Cardiac ventricle fibroblast (primary cell): ENCODE measurements at places on chromosomes 11 and 22. TPM values are rescaled to one million over a fixed set of nuclear protein-coding genes. Genes with fewer than 3 reads are reported as not detected.

LDHAL6A gene
- not detected in 2 replicates for total RNA-seq

MRGPRE gene
- not detected in 2 replicates for total RNA-seq

A4GALT gene
- total RNA-seq = 33.6 and 34.8 TPM in 2 replicates

SELENOO gene
- 18.1 and 21.4 TPM in 2 replicates for total RNA-seq

KCNJ1 gene
- not detected in 2 replicates for total RNA-seq

GUCY1A2 gene
- total RNA-seq = 0.25 and 0.64 TPM in 2 replicates

ARHGAP8 gene
- not detected in 2 replicates for total RNA-seq

KDM4D gene
- 0.25 and 0.64 TPM in 2 replicates for total RNA-seq

KRTAP5-1 gene
- not detected in 2 replicates for total RNA-seq

ALDH3B1 gene
- 18.2 and 25.0 TPM in 2 replicates for total RNA-seq

ELF5 gene
- not detected in 2 replicates for total RNA-seq

OR51B5 gene
- total RNA-seq = not detected in 2 replicates

IL10RA gene
- not detected in 2 replicates for total RNA-seq

CHRDL2 gene
- total RNA-seq = not detected in 2 replicates

MS4A6A gene
- not detected in 2 replicates for total RNA-seq
